ENCODE measurements at places on chromosomes 1 and 21.

DNA sequence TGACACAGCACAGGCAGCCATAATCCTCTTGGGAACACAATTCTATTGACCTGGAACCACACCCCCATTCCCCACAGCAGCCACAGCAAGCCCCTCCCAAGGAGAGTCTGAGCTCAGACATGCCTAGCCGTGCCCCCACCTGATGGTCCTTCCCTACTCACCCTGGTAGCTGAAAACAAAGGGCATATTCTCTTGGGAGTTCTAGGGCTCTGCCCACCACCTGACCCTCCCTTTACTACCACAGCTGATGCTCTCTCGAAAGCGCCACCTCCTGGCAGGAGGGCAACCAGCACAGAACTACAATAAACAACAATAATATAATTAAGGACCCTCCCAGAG, 184.8 kb upstream of the COA6 start:
- H3K4me3 ChIP-seq: no peak overlapping the region
- H3K27ac ChIP-seq: no peak overlapping the region
- DNase-seq: no peak
- no peaks in the 10 kb centered on the region for H3K36me3 ChIP-seq

DNA sequence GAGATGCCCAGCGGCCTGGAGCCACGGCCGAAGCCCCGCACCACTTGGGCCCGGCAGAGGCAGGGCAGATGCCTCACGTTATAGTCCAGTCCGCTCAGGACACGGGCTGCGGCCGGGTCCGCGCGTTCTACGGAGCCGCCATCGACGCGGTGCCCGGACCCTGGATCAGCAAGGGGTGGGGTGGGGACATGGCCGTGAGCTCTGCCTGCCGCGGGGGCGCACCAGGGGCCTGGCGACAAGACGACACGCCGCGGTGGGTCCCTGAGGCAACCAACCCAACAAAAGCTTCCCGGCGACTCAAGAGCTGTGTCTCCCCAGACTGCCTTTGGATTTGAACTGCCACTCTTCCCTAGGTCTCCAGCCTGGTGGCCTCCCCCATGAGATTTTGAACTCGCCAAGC, 211.4 kb upstream of the GREM2 start:
- no peak overlapping the region for H3K4me3 ChIP-seq
- no peak overlapping the region for H3K27ac ChIP-seq
- no peaks in the 10 kb centered on the region for H3K4me1 ChIP-seq
- no peaks in the 10 kb centered on the region for H3K27me3 ChIP-seq

DNA sequence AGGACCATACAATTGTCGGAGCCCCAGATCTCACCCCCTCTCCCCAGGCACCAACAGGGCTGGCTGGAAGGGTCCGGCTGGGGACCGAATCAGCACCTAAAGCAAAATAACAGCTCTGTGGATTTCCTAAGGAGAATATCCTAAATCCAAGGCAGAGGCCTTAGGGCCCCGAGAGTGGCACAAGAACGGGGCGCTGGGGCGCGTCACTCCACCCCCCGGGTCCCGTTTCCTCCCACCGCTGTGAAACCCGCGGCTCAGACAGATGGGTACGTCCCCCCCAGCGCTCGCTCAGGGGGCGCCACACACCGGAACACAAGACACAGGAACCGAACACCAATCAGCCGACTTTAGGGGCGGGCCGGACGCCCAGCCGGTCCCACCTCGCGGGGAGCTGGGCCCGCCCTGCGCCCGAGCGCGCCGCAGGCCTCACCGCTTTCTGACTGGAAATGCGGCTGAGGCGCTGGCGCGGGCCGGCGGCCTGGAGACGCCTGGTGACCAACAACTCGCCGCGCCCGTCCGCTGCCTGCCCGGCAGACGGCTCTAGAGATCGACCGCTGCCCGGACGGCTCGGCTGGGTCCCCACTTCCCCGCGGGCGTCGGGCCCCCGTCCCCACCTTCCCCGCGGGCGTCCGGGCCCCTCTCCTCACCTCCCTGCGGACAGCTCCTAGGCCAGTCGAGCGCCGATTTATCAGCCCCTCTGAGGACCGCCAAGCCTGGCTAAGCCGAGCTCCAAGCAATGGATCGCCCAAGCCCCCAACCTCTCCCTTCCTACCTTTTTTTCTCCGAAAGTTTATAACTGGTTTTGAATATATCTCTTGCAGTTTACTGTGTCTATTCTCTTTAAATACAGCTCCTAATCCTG, at the start of gene HFM1:
Gene HFM1, minus strand, starts transcription at position 687 of the 862 bp plus-strand sequence. CDS start 3,755 bp downstream, outside the sequence.
- H3K27ac ChIP-seq: no peak within 1 kb of the TSS
- peaks cover 69% of the 10 kb centered on the region for H3K27me3 ChIP-seq
- H3K4me1 ChIP-seq: peaks cover 4% of the 10 kb centered on the region
- peaks cover 1% of the 10 kb centered on the region for H3K36me3 ChIP-seq

DNA sequence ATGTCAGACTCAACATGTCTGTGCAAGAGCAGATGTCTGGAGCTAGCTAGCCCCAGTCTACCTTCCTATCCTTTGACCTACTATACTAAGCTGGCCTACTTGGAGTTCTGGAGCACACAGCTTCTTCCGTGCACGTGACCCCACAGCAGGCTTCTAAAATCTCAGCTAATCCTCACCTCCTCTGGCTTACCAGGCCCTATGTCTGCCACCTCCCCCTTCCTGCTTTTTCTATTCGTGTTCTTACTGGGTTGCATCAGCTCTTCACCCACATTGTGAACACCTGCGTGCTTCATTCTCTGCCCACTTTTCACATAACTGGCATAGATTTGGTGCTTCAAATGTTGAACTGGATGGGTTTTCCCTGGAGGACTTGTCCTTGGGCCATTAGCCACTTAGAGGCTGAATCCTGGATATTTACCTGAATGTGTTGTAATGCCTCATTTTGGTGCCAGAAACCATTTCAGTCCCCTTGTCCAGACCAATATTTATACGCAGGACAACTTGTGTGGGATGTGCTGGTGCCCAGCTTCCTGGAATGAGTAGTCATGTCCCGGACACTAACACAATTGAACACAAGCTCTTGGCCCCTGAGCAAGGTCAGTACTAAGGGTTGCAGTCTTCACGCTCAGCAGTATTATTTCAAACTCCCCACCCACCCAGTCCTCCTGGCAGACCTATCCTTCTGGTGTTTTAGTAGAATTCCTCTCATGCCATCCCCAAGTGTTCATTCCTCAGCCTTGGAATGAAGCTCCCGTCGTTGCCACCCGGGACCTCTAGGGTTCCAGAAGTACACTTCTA, 24.0 kb downstream of the TENT5C start:
- peaks cover 8% of the 10 kb centered on the region for H3K27me3 ChIP-seq
- no peak overlapping the region for H3K4me3 ChIP-seq
- H3K36me3 ChIP-seq: peaks cover 16% of the 10 kb centered on the region
- peaks cover 23% of the 10 kb centered on the region for H3K4me1 ChIP-seq
- DNase-seq: no peak

- no peak overlapping the region for H3K4me3 ChIP-seq
- no peak overlapping the region for H3K27ac ChIP-seq
- H3K36me3 ChIP-seq: no peaks in the 10 kb centered on the region
- no peaks in the 10 kb centered on the region for H3K27me3 ChIP-seq
- H3K4me1 ChIP-seq: no peaks in the 10 kb centered on the region
Observed at GRCh38 chr1:240522122-240522822, 89.7 kb downstream of the GREM2 start.

DNA sequence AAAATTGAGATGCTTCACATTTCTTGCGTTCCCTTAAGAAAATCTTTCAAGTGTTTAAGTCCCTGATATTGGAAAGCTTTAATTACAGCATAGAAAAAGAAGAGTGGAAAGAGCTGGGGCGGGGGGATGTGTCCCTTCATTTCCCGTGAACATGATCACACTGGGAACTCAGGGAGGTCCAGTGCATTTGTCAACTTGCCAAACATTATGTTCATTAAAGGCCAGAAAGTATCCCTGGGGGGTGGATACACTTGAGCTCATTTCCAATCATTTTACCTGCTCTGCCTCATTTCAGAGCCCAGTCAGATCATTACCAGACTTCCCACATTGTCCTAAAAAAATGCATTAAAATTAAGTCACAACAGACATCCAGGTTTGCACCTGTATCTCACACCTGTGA, 123.6 kb upstream of the KCNJ15 start:
- no peaks in the 10 kb centered on the region for H3K36me3 ChIP-seq
- no peak overlapping the region for H3K27ac ChIP-seq
- H3K4me1 ChIP-seq: no peaks in the 10 kb centered on the region
- DNase-seq: no peak
- peaks cover 5% of the 10 kb centered on the region for H3K27me3 ChIP-seq

GRCh38 chr1:159854116-159854692, 8.3 kb downstream of the VSIG8 start:
- peaks cover 10% of the 10 kb centered on the region for H3K27me3 ChIP-seq
- peaks cover 17% of the 10 kb centered on the region for H3K4me1 ChIP-seq
- no peaks in the 10 kb centered on the region for H3K36me3 ChIP-seq
- no peak for DNase-seq

Measured in T-helper 2 cell treated with Interferon-gamma antibody and Interleukin-4, amounts not matched to agents 5 μg/mL and 100 μg/mL, for 36 hours (primary cell).